Central memory CD4-positive, alpha-beta T cell (primary cell): ENCODE measurements at places on chromosomes 11 and 22.

DNA sequence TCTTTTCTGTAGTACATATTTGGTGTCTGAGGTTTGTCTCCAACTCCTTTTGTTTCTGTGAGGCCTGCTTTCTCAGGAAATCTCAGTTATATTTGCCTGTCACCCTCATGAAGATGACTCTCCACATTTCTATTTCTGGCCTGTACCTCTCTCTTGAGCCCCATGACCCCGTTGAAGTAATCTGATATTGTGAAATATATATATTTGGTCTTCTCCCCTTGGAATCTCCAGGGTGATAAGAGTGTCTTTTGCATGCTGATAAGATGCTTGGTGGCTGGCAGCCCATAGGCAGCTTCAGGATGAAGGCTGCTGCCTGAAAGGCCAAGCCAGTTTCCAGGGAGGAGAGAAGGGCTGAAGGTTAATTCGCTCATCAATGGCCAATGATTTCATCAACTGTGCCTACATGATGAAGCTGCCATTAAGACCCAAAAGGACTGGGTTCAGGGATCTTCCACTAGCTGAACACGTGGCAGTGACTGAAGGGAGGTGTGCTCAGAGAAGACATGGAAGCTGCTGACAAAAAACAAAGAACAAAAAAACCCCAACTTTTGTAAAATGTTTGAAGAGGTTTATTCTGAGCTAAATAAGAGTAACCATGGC is 67.4 kb downstream of the MICAL2 start:
- DNase-seq: no peak

- no peak for DNase-seq
Observed at GRCh38 chr11:22169833-22170232, 23.1 kb upstream of the ANO5 start.

DNA sequence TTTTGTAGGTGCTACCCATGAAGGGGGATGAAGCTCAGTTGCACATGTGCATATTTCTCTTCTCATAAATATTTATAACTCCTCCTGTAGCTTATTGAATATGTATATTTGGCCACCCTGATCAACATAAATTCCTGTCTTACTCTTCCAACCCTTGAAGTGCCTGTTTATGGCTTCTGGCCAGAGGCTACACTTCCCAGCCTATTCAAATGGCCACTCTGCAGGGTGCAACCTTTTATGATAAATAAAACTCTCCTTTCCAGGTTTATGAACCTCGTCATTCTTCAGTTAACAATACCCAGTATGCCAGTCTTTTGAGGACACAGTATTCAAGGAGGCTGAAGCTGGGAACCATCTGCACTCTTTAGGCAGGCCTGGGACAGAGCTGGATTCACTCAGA is 2.6 kb upstream of the RTL6 start:
- DNase-seq: no peak

- DNase-seq: no peak
Observed at GRCh38 chr11:131692961-131693360, 322.5 kb downstream of the NTM start.

- DNase-seq: no peak
Observed at GRCh38 chr11:123203471-123203870, 8.4 kb upstream of the CLMP start.
